ENCODE measurements at places on chromosomes 16 and 17. TPM values are rescaled to one million over a fixed set of nuclear protein-coding genes. Genes with fewer than 3 reads are reported as not detected.

DNA sequence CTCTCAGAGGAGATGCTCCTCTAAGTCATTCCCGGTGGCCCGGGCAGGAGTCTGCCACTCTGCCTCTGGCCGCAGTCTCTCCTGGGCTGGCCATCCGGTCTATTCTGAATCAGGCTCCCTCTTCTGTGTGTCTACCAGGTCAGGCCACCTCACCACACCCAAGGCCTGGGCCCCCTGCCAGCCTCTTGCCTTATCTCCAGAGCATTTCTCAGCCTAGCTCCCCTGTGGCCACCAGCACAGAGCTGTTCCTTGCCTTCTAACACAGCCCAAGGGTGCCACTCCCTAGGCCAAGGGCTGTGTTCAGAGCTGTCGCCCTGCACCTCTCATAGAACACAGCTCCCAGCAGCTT lies 55.3 kb downstream of the MYO18A start:
- peaks cover 7% of the 10 kb centered on the region for H3K4me1 ChIP-seq
- peaks cover 56% of the 10 kb centered on the region for H3K36me3 ChIP-seq
- H3K4me3 ChIP-seq, result no peak overlapping the region
- H3K27me3 ChIP-seq, result no peaks in the 10 kb centered on the region

DNA sequence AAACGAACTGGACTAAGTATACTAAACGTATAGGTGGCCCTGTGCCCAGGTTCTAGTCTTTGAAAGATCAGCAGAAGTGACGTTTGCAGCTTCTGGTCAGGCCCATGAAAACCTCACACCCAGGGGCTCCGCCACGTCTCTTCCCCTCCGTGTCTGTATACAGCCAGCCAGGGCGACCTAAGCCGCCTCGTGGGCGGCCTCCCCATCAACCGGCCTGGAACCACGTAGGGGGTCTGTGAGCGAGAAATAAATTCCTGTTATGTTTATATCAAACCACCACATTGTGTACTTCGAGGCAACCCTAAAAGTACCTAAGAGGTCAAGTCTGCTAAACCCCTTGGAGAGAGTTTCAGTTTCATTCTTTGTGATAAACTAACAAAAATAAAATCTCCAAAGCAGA lies 6.8 kb downstream of the TK1 start:
- H3K27ac ChIP-seq, result no peak overlapping the region
- no peak for DNase-seq
- H3K4me1 ChIP-seq, result peaks cover 9% of the 10 kb centered on the region
- no peak overlapping the region for H3K4me3 ChIP-seq
- H3K27me3 ChIP-seq, result no peaks in the 10 kb centered on the region

- H3K27me3 ChIP-seq, result no peaks in the 10 kb centered on the region
- H3K4me3 ChIP-seq, result peak overlapping the region; percentile 64
- H3K36me3 ChIP-seq, result no peaks in the 10 kb centered on the region
- H3K27ac ChIP-seq, result peak overlapping the region; percentile 77
These were observed 805 bp upstream of the C16orf95 start for GRCh38 chr16:87317750-87318644.

- peak; percentile 5 for DNase-seq
- H3K27ac ChIP-seq, result no peak overlapping the region
These were observed 467.3 kb downstream of the KCNJ2 start for GRCh38 chr17:70636517-70637133.

- no peak for DNase-seq
- no peak overlapping the region for H3K4me3 ChIP-seq
- peaks cover 55% of the 10 kb centered on the region for H3K27me3 ChIP-seq
- H3K27ac ChIP-seq, result no peak overlapping the region
- H3K4me1 ChIP-seq, result peaks cover 30% of the 10 kb centered on the region
These were observed 14.6 kb downstream of the SRCIN1 start for GRCh38 chr17:38590988-38591758.

The ABCA6 gene
- total RNA-seq, result 0.67 TPM

GRCh38 chr16:79985606-79986005 lies 385.1 kb upstream of the MAF start:
- no peak overlapping the region for H3K27ac ChIP-seq
- H3K4me1 ChIP-seq, result no peaks in the 10 kb centered on the region
- no peaks in the 10 kb centered on the region for H3K36me3 ChIP-seq
- no peak for DNase-seq

The LRRC37A2 gene
- 49.3 TPM for total RNA-seq

DNA sequence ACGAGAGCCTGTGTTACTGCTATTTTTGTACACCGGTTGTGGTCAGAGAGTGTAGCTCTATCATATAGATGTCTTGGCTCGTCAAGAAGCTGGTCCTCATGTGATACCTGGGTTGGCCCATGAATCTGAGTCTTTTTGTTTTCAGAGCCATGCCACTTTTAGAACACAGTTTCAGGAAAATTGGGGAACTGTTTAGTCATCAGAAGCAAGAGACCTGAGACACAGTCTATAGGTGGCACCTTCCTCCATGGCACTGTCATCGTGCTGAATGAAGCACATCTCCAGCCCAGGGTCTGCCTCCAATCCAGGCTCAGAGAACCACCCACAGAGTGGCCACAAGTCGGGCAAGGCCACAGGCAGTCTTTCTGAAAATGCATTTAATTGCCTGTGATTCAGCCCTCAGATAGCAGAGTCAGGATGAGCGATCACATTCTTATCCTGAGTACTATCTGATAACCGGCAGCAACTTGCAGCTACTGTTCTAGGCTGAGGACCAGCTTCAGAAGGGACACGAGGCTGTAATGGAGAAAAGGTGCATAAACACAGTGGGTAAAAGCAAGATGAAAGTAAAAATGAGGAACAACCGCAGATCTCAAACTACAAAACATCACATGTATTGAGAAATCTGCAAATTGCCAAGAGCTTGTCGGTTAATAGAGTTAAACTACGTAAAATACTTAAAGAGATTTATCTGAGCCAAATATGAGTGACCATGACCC lies 14.2 kb upstream of the HAPSTR1 start:
- H3K27me3 ChIP-seq, result no peaks in the 10 kb centered on the region
- H3K4me3 ChIP-seq, result no peak overlapping the region
- H3K27ac ChIP-seq, result no peak overlapping the region
- no peaks in the 10 kb centered on the region for H3K36me3 ChIP-seq
- peaks cover 7% of the 10 kb centered on the region for H3K4me1 ChIP-seq
- DNase-seq, result no peak

GRCh38 chr17:78739331-78739931 lies 42.6 kb downstream of the CYTH1 start:
- H3K27me3 ChIP-seq, result no peaks in the 10 kb centered on the region
- H3K4me1 ChIP-seq, result peaks cover 89% of the 10 kb centered on the region
- peaks cover 4% of the 10 kb centered on the region for H3K36me3 ChIP-seq
- no peak overlapping the region for H3K27ac ChIP-seq
- no peak overlapping the region for H3K4me3 ChIP-seq

DNA sequence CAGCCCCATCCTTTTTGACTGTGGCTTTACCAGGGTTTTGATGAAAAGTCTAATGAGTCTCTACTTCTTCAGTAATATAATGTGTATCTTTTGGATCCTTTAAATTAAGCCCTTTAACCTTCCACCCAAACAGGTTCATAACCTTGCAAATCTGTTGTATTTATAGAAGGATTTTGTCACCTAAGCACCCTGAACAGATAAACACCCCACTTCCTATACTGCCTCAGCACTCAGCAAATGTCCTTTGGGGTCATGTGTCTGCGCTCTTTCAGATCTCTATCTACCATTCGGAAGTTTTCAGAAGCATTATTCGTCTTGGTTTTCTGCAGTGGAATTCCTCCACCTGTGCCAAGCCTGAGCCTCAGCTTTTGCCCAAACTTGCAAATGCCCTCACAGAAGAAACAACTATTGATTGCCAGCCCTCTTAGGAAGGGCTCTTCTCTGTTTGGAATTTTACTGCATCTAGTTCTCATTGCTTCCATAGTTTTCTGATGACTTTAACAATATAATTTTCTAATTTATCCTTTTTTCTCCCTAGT lies 214.8 kb upstream of the KCNJ16 start:
- H3K4me1 ChIP-seq, result no peaks in the 10 kb centered on the region
- no peak overlapping the region for H3K27ac ChIP-seq
- no peak overlapping the region for H3K4me3 ChIP-seq
- no peaks in the 10 kb centered on the region for H3K27me3 ChIP-seq
- H3K36me3 ChIP-seq, result no peaks in the 10 kb centered on the region

The SMYD4 gene
- 31.5 TPM for total RNA-seq

DNA sequence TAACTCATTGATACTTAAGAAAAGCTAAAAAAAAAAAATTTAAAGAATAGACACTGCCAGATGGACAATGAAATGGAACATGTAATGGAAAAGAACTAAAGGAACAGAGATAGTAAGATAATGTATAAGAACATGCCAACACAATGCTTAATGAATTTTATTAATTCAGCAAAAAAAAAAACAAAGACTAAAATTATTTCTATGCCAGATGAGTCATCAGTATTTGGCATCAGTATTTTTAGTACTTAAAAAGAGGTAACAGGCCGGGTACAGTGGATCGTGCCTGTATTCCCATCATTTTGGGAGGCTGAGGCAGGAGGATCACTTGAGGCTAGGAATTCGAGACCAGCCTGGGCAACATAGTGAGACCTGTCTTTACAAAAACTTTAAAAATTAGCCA lies 168.5 kb downstream of the CYB561 start:
- H3K4me3 ChIP-seq, result no peak overlapping the region
- no peaks in the 10 kb centered on the region for H3K4me1 ChIP-seq
- no peak overlapping the region for H3K27ac ChIP-seq
- no peak for DNase-seq
- no peaks in the 10 kb centered on the region for H3K27me3 ChIP-seq
- no peaks in the 10 kb centered on the region for H3K36me3 ChIP-seq

DNA sequence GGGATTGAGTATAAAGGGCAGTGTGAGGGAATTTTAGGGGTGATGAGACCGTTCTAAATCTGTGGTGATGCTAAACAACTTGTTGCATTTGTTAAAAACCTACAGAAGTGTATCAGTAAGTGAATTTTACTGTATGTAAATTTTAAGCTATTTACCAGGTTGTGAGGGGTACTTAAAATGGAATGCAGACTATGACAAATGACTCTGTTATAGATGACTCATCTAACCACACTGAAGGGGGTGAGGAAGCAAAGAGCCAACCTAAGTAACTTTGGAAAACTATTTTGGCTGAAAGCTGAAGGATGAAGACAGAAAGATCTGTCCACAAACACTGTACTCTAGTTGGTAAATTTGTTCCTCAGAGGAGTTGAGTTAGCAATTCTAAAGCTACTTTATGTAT lies 5.3 kb upstream of the MKS1 start:
- no peaks in the 10 kb centered on the region for H3K27me3 ChIP-seq
- H3K27ac ChIP-seq, result no peak overlapping the region
- H3K4me1 ChIP-seq, result peaks cover 9% of the 10 kb centered on the region
- no peak for DNase-seq

GRCh38 chr17:62935523-62935922 lies 30.5 kb upstream of the TANC2 start:
- H3K4me1 ChIP-seq, result no peaks in the 10 kb centered on the region
- no peaks in the 10 kb centered on the region for H3K27me3 ChIP-seq
- DNase-seq, result no peak
- H3K27ac ChIP-seq, result no peak overlapping the region
- no peak overlapping the region for H3K4me3 ChIP-seq
- H3K36me3 ChIP-seq, result no peaks in the 10 kb centered on the region

- no peak overlapping the region for H3K27ac ChIP-seq
- no peaks in the 10 kb centered on the region for H3K4me1 ChIP-seq
- no peak overlapping the region for H3K4me3 ChIP-seq
- no peak for DNase-seq
- no peaks in the 10 kb centered on the region for H3K27me3 ChIP-seq
These were observed 123.0 kb downstream of the KCNJ2 start for GRCh38 chr17:70292366-70292765.

GRCh38 chr17:47304186-47304585 lies 19.6 kb upstream of the EFCAB13 start:
- DNase-seq, result no peak
- no peak overlapping the region for H3K4me3 ChIP-seq
- no peak overlapping the region for H3K27ac ChIP-seq
- no peaks in the 10 kb centered on the region for H3K27me3 ChIP-seq

The MXRA7 gene
- 9.2 TPM for total RNA-seq
